ENCODE measurements at places on chromosomes 5 and 9. TPM values are rescaled to one million over a fixed set of nuclear protein-coding genes. Genes with fewer than 3 reads are reported as not detected.

Gene CCDC171
- total RNA-seq = 1.6 TPM

GRCh38 chr9:70362952-70363351 is 51.5 kb downstream of the KLF9 start:
- DNase-seq = no peak

Gene C5orf46
- total RNA-seq = 2.0 TPM

DNA sequence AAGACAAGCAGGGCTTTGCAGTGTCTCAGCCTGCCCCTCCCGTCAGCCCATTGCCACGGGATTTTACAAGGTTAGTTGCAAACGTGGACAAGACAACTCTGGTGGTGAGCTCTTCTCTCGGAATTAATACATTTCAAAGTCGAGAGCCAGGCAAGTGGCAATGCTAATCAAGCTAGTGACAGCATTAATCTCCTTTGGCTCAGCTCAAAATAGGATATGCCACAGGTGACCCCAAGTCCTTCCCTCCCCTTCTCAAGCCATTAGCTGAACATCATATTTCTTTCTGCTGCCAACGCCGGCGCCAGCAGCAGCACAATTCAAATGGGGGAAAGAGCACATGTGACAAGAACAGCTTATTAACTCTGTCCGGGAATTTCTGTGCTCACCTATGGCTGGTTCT is 190.1 kb downstream of the ATPSCKMT start:
- DNase-seq = no peak

Gene DAB2IP
- 44.7 TPM for total RNA-seq

DNA sequence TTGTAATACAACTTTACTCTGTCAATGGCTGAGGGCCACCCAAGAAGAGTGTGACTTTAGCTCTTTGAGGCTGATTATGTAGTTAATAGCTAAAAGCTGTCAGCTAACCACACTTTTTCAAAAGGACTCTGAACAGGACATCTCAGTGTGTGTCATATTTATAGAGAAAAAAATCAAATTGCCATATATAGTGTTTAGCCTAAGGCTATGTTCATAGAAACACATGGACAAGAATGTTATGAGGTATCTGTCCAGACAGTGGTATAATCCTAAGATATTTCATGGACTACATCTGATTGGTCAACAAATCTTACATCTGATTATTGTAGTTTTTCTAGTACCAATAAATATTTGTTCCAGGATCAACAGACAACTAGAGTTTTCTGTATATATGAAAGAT is 42.1 kb upstream of the CDH18 start:
- DNase-seq = no peak

Gene NUTM2F
- not detected for total RNA-seq

DNA sequence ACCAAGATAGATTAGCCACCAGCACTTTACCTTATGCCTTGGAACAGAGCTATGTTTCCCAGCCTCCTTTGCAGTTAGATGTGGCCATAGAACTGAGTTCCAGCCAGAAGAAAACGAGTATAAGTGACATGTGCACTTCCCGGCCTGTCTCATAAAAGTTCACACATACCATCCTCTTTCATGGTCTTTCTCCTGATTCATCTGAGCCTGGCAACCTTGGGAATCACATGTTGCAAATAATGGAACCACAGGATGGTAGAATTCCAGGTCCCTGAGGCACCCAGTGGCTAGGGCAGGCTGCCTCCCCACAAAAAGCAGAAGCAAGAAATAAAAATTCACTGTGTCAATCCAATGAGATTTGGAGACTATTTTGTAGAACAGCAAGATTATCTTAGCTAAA is 128.1 kb downstream of the PDE4D start:
- DNase-seq = no peak

- DNase-seq = no peak
Observed at GRCh38 chr9:118521261-118521660, 817.1 kb downstream of the TLR4 start.

GRCh38 chr5:169871826-169872490 is 108.3 kb downstream of the INSYN2B start:
- no peak for DNase-seq
